ENCODE measurements at places on chromosomes 5 and 9. TPM values are rescaled to one million over a fixed set of nuclear protein-coding genes. Genes with fewer than 3 reads are reported as not detected.
A peak's percentile ranks its signal among the peaks of the same experiment; 100 is the strongest.

GRCh38 chr5:112306956-112307355 is 112.1 kb downstream of the EPB41L4A start:
- no peak overlapping the region for H3K27ac ChIP-seq
- no peaks in the 10 kb centered on the region for H3K36me3 ChIP-seq
- no peaks in the 10 kb centered on the region for H3K27me3 ChIP-seq
- no peak for DNase-seq

GRCh38 chr5:80248378-80248777 is 7.5 kb downstream of the SERINC5 start:
- peak overlapping the region; percentile 73 for H3K27ac ChIP-seq
- H3K36me3 ChIP-seq = no peaks in the 10 kb centered on the region

GRCh38 chr5:11400316-11400715 is 503.9 kb downstream of the CTNND2 start:
- no peak for DNase-seq
- no peak overlapping the region for H3K27ac ChIP-seq
- no peak overlapping the region for H3K4me3 ChIP-seq

ATOSB gene
- total RNA-seq = 19.6 TPM

DNA sequence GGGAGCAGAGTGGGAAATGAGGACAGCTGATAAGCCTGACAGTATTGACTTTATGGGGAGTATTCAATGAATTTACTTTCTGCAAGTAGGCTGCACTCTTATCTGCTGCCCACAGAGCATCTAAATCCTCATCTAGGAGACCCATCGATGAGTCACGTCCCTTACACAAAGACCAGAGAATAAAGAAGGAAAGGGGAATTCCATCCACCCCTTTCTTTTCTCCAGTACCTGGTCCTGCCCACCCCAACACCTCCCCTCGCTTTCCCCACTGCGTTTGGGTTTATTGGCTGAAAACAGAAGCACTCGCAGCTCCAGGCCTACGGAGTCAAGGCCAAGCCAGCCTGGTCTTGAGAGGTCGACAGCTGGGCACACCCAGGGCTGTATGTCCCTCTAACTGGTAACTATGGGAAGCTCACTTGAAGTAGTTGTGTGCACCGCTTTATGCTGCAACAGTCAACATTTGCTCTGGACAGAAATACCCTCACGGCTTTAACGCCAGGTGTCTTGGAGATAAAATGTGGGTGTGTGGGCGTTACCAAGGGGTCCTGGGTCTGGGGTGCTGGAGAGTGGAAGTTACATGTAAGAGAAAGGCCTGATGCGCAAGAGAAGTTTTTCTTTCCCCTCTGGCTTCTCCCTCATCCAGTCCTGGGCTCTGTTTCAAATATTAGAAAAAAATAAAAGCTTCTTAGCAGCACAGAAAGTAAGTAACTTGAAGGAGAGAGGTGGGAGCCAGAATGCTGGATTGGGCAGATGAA is 14.5 kb upstream of the TAL2 start:
- DNase-seq = no peak
- no peak overlapping the region for H3K27ac ChIP-seq
- no peak overlapping the region for H3K4me3 ChIP-seq
- H3K4me1 ChIP-seq = no peaks in the 10 kb centered on the region

GRCh38 chr5:130335117-130335516 is 430.9 kb downstream of the CHSY3 start:
- DNase-seq = no peak
- H3K27me3 ChIP-seq = no peaks in the 10 kb centered on the region
- H3K27ac ChIP-seq = no peak overlapping the region
- no peak overlapping the region for H3K4me3 ChIP-seq
- no peaks in the 10 kb centered on the region for H3K36me3 ChIP-seq

Data from testis (tissue), 5 donors.